ENCODE measurements at places on chromosomes 4 and X. TPM values are rescaled to one million over a fixed set of nuclear protein-coding genes. Genes with fewer than 3 reads are reported as not detected.

GRCh38 chr4:159983082-159983481, 880.2 kb downstream of the RAPGEF2 start:
- H3K27me3 ChIP-seq, result no peaks in the 10 kb centered on the region
- H3K36me3 ChIP-seq, result no peaks in the 10 kb centered on the region
- no peak overlapping the region for H3K27ac ChIP-seq
- peaks cover 3% of the 10 kb centered on the region for H3K4me1 ChIP-seq
- H3K4me3 ChIP-seq, result no peak overlapping the region

- H3K36me3 ChIP-seq, result no peaks in the 10 kb centered on the region
- peaks cover 20% of the 10 kb centered on the region for H3K27me3 ChIP-seq
- H3K4me3 ChIP-seq, result peak overlapping the region; percentile 62
- H3K27ac ChIP-seq, result no peak overlapping the region
- DNase-seq, result no peak
Measured at GRCh38 chrX:74924449-74925224, 615 bp downstream of the NEXMIF start.

The TENM3 gene
- total RNA-seq, result 67.0 TPM

The MUC7 gene
- total RNA-seq, result not detected

The RRH gene
- not detected for total RNA-seq

GRCh38 chr4:24896056-24896455, 16.8 kb downstream of the CCDC149 start:
- H3K4me1 ChIP-seq, result no peaks in the 10 kb centered on the region
- DNase-seq, result no peak
- no peaks in the 10 kb centered on the region for H3K36me3 ChIP-seq
- no peak overlapping the region for H3K4me3 ChIP-seq

DNA sequence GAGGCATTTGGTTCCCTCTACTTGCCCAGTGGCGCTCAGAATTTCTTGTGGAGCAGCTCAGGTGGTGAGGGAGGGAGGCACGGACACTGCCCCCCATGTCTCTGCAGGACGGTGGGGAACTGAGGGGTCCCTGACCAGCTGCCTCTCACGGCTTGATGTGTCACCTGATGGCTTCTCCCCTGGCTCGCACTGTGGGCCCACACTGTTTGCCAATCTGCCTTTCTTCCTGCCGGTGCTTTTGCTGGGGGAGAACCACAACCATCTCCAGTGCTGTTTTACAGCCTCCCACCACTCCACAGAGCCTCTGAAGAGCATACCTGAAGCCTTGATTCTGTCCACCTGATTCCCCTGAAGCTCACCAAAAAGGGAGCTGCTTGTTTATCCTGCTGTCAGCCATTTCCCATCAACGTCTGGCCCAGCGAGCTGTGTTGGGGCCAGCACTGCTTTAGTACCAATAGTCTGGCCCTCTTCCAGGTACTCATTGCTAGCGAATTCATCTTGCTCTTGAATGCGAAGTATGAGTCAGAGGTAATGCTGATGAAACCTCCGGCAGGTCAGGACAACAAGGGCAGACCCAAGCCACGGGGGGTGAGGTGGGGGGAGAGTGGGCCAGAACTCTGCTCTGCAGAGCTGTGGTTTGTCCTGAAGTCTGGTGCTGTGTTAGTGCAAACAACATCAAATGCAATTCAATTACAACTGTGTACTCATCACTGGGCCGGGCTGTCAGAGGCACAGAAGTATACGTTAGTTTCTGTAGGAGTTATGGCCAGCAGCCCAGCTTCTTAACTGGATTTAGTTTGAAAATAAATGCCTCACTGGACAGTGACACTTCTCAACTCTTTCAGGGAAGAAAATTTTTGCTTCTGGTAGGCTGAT, 208.3 kb upstream of the JADE1 start:
- DNase-seq, result peak; percentile 44
- H3K36me3 ChIP-seq, result no peaks in the 10 kb centered on the region
- H3K27me3 ChIP-seq, result no peaks in the 10 kb centered on the region
- H3K4me1 ChIP-seq, result no peaks in the 10 kb centered on the region
- H3K4me3 ChIP-seq, result no peak overlapping the region

The SNCA gene
- total RNA-seq, result 14.6 TPM

Data from H1 (cell line).